ENCODE measurements at places on chromosomes 1 and 21.

- DNase-seq = no peak
Observed at GRCh38 chr1:93814795-93815340, 64.1 kb downstream of the DNTTIP2 start.

DNA sequence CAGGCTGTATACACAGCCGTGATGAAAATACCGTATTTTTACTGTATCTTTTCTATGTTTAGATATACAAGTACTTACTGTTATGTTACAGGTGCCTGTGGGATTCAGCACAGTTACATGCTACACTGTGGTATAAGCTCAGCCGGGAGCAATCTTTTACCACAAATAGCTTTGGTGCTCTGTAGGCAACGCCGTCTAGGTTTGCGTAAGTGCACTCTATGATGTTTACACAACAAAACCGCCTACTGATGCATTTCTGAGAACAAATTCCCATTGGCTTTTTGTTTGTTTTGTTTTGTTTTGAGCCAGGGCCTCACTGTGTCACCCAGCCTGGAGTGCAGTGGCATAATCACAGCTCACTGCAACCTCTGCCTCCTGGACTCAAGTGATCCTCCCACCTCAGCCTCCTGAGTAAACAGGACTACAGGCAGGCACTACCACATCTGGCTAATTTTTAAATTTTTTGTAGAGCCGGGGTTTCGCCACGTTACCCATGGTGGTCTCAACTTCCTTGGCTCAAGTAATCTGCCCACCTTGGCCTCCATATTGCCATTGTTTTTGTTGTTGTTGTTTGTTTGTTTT, 81.0 kb downstream of the SCCPDH start:
- no peak for DNase-seq

DNA sequence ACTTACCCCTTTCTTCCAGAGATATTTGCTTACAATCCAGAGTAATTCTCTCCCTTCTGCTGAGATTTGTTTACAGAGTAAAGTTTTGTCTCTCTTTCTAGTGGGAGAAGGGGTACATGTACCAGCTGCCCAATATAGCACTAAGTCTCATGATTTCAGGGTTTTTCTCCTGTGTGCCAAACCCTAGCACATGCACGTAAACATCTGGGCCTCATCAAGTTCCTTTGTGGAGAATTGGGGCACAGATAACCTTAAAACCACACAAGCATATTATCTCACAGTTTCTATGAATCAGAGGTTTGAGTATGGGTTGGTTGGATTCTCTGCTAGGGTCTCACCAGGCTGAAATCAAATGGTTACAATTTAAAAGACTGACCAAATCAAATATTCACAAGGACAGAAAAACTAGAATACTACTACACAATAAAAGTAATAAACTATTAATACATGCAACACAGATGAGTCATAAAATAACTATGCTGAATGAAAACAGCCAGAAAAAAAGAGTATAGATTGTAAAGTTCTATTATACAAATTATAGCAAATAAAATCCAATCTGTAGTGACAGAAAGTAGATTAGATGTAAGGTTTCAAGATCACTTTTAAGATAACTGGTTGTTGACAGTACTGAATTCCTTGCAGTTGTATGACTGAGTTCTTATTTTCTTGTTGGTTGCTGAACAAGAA, 347.4 kb upstream of the PTBP2 start:
- no peak for DNase-seq

GRCh38 chr1:78291418-78291817, 199.4 kb upstream of the PTGFR start:
- DNase-seq = no peak

DNA sequence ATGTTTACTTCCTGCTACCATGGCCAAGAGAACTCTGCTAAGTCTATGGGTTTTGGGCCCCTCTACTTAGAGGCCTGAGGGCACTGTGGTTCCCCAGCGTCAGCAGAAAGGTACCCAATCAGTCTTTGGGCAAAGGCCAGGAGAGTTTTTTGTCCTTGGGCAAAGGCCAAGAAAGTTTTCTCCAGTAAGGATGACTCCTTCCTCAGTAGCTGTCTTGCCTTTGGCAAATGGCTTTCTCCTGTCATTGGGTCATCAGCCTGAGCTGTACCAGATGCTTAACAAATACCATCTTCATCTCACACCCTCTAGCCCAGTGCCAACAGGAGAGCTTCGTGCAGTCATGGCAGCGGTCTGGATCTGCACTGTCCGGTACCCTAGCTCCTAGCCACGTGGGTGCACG, 199.3 kb upstream of the TMEM51 start:
- no peak for DNase-seq

DNA sequence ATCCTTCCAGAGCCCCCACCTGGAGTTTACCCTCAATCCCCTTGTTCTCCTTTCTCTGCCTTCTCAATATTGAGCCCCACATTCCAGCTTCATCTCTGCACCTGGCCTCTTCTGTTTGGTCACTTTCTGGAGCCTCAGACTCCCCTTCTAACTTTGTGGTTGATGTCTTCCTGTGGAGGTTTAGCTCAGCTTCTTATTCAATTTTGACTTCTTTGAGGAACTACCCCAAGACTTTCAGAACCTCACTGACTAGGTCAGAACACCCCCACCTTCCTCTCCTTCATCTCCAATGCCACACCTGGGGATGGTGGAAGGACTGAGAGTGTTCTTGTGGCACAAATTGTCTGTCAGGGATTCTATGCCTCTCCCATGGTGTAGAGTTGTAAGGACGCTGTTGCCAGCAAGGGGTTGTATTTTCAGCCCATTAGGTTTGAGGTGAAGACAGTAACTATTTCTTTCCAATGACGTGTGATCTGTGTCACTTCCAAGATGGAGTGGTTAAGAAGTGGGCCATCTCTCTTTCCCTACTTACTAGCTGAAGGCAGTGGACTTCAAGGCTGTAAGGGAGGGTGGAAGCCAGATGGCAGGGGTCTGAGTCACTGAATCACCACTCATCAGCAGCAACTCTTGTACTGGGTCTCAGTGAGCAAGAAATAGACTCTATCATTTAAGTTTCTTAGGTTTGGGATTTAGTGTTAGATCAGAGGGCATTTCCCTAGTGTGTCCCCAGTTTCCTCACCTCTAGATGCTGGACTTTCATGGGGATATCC, 80.6 kb downstream of the PAPPA2 start:
- DNase-seq = no peak
